ENCODE measurements at places on chromosomes 5 and 9.

DNA sequence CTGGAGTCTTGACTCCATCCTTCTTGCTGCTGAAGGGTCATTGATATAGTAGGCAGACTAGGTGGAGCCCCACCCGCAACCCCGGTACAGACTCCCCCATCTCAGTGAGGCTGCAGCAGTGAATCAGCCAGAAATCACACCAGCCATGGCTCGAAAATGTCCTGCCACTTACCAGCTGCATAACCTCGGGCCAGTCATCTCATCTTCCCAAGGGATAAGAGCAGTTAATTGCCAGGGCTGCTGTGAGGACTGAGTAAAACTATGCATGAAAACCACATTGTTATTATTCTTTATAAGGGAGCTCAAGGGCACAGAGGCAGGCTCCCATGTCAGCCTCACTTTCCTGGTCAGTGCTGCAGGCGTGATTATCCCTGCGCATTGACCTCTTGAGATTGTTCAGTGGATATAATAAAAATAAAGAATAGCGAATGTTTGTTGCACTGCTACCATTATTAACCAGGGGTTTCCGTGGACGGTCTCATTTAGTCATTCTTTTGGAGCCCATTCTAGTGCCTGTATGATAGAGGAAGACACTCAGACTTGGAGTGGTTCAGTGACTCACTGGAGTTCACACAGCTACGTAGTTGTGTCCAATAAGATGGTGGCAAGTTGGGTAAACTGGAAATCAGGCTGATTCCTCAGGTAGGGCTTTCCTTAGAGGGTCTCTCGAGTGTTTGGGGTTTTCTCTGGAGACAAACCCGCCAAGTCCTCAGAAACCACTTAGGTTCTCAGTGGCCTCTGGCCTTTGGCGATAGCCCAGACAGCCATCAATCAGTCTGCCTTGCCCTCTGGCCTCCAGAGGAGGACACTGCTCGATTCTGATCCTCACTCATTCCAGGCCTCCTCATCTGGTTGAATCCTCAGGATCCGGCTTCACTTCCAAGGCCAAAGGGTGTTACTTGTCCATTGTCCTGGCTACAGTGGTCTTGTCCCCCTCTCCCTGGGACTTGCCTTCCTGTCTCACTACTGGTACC, 39.9 kb downstream of the COL15A1 start:
- no peak for DNase-seq

GRCh38 chr9:83992407-83992806, 11.8 kb downstream of the RMI1 start:
- no peak for DNase-seq

DNA sequence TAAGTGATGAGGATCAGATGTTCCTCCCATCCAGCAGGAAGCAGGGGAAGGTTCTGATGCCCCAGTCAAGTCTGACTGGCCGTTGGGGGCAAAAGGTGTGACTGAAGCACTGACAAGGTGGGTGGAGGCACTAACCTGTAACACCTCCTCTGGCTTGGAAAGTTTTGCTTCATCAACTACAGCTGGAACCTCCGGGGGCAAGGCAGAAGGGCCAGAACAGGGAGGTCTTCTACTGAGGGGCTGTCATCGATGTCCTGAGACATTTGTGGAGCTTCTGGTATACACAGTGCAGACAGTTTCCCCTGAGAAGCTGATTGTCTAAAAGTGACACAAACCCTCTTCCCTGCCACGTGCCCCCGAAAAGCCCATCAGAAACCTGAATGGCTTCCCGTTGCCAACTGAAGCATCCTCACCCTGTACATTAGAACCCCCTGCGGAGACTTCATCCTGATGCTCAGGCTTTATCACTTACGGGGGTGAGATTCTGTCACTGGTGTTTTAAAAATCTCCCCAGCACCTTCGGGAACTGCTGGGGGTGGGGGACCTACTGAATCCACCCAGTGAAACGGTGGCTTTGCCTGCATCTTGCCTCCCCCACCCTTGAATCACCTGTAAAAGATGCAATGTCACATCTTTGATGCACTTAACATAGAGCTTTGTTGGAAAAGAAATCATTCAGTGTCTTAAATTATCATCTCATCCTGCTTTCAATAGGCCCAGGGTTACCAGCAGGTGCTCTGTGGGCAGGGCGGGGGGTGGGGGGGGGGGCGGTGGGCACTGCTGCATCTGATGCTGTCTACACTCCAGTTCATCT, 24.6 kb downstream of the TRAF1 start:
- no peak for DNase-seq

DNA sequence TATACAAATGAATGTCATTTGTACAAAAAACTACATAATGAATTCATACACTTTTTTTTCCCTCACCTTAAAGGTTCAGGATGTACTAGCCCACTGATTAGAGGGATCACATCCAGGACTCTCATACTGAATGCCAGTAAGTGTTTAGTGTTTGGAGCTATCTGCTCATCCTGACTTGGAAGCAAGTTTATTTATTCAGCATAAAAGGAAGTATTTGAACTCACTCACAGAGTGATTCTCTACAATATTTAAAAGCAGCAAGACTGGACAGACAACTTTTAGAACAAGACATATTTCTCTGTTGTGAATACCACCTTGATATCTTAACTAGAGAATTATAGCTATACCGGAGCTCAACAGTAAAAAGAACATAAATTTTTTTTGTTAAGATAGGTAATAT, 14.8 kb upstream of the IQGAP2 start:
- DNase-seq, result no peak

DNA sequence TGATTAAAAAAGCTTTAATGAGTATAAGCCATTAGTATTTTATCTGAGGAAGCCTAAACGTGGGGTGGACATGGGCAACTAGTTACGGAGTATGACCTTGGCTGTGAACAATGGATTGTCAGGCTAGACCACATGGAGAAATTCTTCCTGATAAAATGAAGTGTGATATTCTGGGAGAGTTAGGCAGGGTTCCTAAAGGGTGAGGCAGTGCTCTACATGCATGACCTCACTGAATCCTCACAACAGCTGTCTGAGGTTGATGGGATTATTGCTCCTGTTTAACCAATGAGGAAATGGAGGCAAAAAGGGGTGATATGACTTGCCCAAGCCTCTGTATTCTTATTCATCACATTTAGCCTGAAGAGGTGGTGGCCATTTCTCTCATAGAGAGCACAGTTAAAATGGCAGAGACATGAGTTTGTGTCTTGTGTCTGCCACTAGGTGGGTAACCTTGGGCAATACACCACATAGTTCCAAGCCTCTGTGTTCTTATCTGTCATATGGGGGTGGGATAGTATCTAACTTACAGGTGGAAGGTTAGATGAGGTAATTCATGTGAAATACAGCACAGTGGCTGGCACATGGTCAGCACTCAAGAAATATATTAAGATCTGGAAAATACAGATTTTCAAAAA, 96.1 kb upstream of the NR3C1 start:
- DNase-seq, result no peak

DNA sequence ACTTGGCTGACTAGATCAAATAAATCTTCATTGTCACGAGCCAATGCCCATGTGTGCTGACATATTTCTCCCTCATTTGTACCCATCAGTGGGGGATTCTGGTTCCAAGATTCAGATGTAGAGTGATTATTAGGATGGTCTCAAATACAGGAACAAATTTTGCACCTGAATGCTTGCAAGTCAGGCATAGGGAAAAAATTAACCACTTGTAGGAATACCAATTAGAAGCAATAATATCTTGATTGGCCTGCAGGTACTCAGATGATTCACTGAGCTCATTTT, 69.5 kb downstream of the DMAC1 start:
- DNase-seq, result no peak

DNA sequence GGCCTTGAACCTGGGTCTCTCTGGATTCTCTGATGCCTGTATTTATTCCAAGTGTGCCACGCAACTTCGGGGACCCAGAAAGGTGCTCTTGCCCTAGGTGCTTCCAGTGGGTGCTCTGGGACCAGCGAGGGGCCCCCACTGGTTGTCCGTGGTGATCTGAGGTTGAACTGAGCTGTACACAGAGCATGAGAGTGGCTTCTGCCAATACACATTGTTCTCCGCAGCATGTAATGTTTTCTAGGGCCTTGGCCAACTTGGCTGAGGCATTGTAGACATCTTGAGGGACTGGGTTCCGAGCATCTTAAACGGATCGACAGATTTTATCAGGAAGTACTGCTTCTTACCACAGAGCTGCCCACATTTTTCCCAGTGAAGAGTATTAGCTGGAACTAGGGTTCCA, 117.9 kb downstream of the MTX3 start:
- no peak for DNase-seq

DNA sequence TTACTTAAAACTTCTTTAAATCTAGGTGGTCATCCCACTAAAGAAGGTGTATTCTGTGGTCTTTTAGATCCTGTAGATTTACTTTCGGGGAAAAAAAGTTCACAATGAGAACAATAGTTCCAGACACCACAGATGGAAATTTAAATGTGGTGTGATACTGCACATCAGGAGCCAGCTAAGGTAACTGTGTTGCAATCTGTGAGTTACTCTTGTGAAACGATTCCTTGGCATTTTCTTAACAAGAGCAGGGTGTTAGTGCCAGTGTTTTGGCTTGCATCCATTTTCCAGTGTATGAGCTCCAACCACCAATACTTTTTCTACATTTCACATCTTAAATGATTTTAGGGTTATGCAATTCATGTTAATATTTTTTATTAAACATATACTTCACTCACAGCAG, 674.5 kb downstream of the CETN3 start:
- DNase-seq, result no peak

DNA sequence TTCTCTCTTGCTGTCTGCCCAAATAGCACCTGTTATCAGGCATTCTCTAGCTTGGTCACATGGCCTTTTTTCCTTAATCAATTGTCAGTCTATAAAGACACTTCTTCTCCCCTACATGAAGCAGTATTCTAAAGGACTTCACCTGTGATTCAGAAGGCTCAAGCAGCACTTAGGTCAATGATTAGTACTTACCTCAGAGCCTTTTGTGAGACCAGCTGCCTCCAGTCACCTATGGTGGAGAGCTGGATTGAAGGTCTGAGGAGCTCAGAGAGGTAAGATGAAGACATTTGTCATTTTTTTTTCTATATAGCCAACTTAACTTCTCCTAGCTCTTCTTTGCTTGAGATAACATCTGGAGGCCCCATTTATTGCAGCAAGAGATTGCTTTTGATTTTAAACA, 278.3 kb upstream of the PCSK5 start:
- DNase-seq, result no peak

DNA sequence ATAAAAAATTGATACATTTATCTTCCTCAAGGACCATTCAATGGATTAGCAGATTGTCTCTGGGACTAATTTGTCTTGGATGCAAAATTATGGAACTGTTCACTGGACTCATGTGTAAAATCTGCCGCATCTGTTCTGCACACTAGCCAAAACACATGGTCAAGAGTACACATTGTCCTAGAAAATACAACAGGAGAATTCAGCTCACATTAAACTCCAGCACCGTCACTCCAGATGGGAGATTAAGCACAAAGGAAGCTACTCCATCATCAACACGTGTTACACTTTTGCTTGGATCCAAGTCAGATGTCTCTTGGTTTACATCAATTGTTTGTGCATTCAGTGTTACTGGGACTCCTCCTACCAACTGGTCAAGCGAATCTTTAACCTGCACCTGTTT, 28.8 kb downstream of the C5 start:
- no peak for DNase-seq

DNA sequence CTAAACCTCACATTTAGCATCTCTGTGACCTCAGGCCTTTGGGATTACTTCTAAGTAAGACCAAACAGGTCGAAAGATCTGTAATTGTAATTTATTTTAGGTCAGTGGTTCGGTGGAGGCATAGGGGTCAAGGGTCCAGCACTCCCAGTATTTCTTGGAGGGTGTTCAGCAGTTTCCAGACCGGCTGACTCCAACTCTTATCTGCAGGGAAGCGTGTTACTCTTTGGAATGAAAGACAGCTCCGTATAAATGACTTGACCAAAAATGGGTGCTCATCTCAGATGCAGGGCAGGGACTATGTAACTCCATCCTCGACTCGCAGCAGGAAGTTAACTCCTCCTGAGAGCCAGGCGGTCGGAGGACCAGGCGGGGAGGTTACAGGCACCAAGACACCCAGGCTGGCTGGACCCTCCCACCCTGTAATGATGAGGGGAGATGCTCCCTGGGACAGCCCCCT, 620 bp upstream of the VPS13A start:
- DNase-seq, result no peak

GRCh38 chr5:39014561-39014960, 59.6 kb downstream of the RICTOR start:
- DNase-seq, result no peak

- no peak for DNase-seq
Observed at GRCh38 chr9:96073531-96074480, 198.3 kb downstream of the ERCC6L2 start.

- DNase-seq, result no peak
Observed at GRCh38 chr5:75368391-75368790, 31.4 kb downstream of the HMGCR start.

All from stimulated activated CD4-positive, alpha-beta T cell treated with anti-CD3 and anti-CD28 coated beads, TNF-alpha, amount 100 ng/mL, for 4 hours (primary cell).